Esophagus (tissue), 2 donors: ENCODE measurements at places on chromosomes 6 and 20. TPM values are rescaled to one million over a fixed set of nuclear protein-coding genes. Genes with fewer than 3 reads are reported as not detected.

Gene FAM209B
- 0.43 TPM for polyA plus RNA-seq

Gene TPD52L1
- 245 TPM for polyA plus RNA-seq

Gene COL9A3
- 1.4 TPM for polyA plus RNA-seq

Gene MROH8
- 0.69 TPM for polyA plus RNA-seq

Gene ENPP1
- polyA plus RNA-seq, result 2.8 TPM

Gene GGTLC1
- polyA plus RNA-seq, result not detected

Gene CAP2
- polyA plus RNA-seq, result 4.8 TPM

Gene CEP85L
- 0.61 TPM for polyA plus RNA-seq

Gene ZC2HC1B
- polyA plus RNA-seq, result 0.14 TPM

Gene ASIP
- not detected for polyA plus RNA-seq

Gene TFAP2A
- 28.8 TPM for polyA plus RNA-seq

Gene RSPH9
- 0.14 TPM for polyA plus RNA-seq

Gene NOX3
- not detected for polyA plus RNA-seq

Gene SIRPD
- polyA plus RNA-seq, result not detected

Gene WFDC10B
- 0.07 TPM for polyA plus RNA-seq

Gene CDH26
- 2.6 TPM for polyA plus RNA-seq

Gene EDN3
- 10.9 TPM for polyA plus RNA-seq

Gene TP53INP2
- polyA plus RNA-seq, result 57.1 TPM

Gene HSPA12B
- 2.0 TPM for polyA plus RNA-seq

Gene MYB
- 1.5 TPM for polyA plus RNA-seq

Gene IL17F
- not detected for polyA plus RNA-seq

Gene C4B
- 15.0 TPM for polyA plus RNA-seq

Gene GSTA1
- polyA plus RNA-seq, result 2.4 TPM

Gene CFB
- 19.6 TPM for polyA plus RNA-seq
